Endothelial cell of umbilical vein (primary cell): ENCODE measurements at places on chromosomes 5 and 9. TPM values are rescaled to one million over a fixed set of nuclear protein-coding genes. Genes with fewer than 3 reads are reported as not detected.

DNA sequence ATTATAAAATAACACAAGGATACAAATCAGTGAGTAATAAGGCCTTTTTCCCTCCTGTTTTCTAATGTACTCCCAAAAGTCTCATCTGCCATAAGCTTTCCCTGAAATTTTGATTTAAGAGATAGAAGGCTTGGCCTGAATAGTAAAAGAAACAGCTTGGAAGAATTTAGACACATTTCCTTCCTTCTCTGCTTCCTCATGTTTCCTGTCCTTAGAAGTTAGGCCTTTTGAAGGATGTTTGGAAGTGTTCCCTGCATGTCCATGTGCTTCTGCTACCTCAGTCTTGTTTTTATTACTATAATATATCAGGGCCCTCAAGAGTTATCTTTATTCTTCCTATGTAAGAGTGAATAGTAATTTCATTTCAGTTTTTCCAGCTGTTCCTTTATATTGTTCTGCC lies 242.7 kb downstream of the DEPDC1B start:
- DNase-seq: peak; percentile 20

DNA sequence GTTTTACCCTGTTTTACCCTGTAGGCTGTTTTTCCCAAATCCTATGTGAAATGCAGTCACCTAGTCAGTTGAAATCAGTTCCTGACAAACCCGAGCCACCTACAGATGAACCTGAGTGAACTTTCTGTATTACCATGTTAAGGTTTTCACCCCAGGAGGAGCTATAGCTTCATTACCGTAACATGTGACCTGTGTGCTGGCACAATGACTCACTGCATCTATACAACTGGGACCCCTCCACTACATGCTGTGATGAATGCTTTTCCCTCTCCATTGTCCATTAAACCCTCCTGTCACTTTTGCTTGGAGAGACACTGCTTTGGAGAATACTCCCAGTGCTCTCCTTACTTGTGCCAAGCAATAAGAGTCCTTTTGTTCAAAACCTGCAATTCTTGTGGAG lies 1974.8 kb downstream of the EFNA5 start:
- DNase-seq: no peak

DNA sequence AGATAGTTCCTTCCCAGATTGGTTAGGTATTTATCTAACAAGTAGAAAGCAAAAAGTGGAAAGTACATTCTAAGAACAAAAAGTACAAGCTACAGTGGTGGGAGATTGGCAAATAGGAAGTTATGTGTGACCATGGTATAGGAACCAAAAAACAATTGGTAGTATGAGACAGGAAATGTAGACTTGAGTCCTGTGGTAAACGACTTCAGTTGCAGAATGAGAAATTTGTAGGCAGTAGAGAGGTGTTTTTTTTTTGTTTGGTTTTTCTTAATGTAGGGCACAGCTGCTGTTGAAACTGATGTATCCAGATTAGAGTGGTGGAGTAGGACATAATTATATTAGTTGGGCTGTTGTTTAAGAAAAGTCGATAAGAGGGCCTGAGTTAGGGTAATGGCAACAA lies 72.0 kb downstream of the CCNH start:
- peak; percentile 41 for DNase-seq

DNA sequence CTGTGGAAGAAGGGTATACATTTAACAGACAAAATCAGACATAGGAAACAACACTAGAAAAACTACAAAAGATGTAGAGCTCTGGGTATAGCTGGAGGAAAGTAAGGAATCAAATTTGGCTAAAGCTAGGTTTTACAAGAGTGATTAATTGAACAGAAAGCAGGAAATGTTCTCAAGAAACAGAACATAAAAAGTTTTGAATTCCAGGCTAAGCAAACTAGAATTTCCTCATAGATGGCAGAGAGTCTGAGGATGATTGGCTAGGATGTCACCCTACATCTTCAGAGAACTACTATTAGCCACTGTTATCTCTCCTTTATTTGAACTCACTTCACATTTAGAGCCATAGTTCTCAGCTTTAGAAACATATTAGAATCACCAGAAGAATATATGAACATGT lies 502.1 kb upstream of the PAPPA start:
- DNase-seq: no peak

DNA sequence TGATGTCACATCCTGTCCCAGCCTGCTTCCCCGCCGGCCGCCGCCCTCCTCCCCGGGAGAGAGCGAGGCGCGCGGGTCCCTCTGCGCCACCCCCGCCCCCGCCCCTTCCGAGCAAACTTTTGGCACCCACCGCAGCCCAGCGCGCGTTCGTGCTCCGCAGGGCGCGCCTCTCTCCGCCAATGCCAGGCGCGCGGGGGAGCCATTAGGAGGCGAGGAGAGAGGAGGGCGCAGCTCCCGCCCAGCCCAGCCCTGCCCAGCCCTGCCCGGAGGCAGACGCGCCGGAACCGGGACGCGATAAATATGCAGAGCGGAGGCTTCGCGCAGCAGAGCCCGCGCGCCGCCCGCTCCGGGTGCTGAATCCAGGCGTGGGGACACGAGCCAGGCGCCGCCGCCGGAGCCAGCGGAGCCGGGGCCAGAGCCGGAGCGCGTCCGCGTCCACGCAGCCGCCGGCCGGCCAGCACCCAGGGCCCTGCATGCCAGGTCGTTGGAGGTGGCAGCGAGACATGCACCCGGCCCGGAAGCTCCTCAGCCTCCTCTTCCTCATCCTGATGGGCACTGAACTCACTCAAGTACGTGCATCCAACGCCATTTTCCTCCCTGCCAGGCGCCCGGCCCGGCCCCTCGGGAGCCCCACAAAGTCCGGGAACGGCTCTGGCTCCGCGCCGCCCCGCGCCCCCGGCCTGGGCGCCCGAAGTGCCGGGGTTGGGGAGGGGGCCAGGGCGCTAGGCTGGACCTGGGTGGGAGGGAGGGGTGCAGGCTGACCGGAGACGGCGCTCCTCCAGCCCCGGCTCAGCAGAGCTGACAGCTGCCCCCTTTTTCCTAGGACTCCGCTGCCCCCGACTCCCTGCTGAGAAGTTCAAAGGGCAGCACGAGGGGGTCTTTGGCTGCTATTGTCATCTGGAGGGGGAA lies 12.0 kb upstream of the OLFM1 start:
- DNase-seq: no peak

DNA sequence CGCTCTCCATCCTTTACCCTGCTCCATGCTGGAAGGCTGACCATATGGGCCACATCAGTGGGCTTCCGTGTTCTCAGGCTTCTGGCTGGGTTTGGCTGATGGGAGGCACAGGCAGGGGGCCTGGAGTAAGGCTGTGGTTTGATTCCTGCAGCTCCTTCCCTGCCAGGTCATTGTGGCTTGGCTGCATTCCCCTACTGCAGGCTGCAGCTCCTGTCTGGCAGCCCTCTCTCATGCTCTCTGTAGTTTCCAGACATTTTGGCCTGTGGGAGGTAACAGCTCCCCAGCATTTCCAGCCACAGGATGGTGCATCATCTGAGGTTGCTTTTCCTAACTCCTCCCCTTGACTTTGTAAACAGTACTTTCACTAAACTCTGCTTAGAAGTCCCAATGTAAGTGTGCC lies 102.0 kb upstream of the PTPN3 start:
- no peak for DNase-seq

Gene COL5A1
- total RNA-seq: 164 and 175 TPM in 2 replicates

Gene CTNND2
- total RNA-seq: not detected in 2 replicates
